ENCODE measurements at places on chromosomes 3 and 15.

- DNase-seq, result no peak
Observed at GRCh38 chr3:176032043-176032442, 1165.2 kb downstream of the TBL1XR1 start.

DNA sequence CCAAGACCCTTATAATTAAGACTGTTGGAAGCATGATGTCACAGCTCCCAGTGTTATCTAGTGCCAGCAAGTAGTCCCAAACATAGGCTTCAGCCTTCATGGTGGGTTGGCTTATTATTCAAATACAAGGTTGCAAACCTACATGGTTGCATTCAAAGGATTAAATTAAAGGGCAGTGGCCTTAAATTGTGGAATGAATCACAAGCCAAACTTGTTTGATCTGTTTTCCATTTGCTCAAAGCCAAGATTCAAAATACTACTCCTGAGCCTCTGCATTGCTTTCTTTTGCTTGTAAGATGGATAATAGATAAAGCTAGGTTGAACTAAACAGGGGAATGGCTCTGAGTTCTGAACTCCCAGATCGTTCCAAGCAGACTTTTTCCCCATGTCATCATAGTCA lies 52.4 kb upstream of the GNB4 start:
- DNase-seq, result no peak

- DNase-seq, result no peak
Observed at GRCh38 chr3:184712248-184713039, 580 bp upstream of the MAGEF1 start.

DNA sequence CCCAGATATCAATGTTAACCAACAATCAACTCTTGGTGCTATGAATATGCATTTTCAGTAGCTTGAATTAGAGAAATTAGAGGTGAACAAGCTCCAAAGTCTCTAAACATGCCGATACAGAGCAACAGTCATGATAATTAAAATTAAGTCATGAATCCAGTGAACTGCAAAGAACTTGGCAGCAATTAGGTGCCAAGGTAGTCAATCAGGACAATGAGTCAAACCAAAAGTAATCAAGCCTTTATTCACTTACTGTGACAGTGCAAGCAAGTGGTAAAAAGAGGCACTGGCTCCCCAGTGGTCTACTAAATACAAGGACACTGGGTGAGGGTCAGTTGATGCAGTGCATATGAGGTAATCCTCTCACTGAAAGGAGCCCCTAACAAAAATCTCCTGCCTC lies 1.8 kb downstream of the ZNF770 start:
- DNase-seq, result no peak

GRCh38 chr3:176120507-176120906 lies 1076.8 kb downstream of the TBL1XR1 start:
- no peak for DNase-seq

DNA sequence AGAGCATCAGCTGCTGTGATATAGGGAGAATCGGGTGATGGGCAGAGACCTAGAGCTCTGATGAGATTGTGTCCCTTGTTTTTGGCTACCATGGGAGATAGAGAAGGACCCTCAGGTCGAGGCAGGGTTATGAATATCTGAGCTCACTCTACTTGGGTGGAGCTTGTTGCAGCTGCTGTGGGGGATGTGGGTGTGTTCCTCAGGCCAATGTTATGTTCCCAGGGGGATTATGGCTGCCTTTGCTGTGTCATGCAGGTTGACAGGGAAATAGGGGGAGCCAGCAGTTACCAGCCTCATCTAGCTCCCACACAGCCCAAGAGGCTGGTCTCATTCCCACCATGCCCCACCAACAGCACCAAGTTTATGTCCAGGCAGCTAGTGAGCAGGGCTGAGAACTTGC lies 131.5 kb downstream of the TRIM42 start:
- no peak for DNase-seq

- no peak for DNase-seq
Observed at GRCh38 chr15:70036585-70037291, 61.0 kb downstream of the TLE3 start.

GRCh38 chr3:15451216-15452113 lies 24.1 kb downstream of the EAF1 start:
- DNase-seq, result no peak

GRCh38 chr3:39196671-39197356 lies 4.4 kb upstream of the XIRP1 start:
- peak; percentile 1 for DNase-seq

- no peak for DNase-seq
Observed at GRCh38 chr3:126656371-126657134, 1.6 kb upstream of the TXNRD3 start.

GRCh38 chr3:100150473-100150872 lies 36.2 kb upstream of the FILIP1L start:
- no peak for DNase-seq

DNA sequence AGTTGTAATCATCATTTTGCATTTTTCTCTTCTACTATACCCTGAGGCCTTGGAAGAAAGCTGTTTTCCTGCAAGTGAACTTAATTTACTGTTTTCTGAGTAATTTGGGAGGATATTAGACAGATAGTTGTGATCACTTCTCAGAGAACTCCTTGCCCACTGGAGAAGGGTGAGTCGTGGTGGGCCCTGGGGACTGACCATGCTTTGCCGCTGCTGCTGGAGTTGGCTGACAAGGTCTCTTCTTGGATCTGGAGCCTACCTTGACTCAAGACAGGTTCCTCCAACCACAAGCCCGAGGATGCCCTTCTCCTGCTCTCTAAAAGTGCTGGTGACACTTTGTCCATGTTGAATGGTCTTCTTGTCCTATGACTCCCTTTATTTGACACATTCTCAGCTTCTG lies 68.4 kb downstream of the KCNAB1 start:
- DNase-seq, result no peak

DNA sequence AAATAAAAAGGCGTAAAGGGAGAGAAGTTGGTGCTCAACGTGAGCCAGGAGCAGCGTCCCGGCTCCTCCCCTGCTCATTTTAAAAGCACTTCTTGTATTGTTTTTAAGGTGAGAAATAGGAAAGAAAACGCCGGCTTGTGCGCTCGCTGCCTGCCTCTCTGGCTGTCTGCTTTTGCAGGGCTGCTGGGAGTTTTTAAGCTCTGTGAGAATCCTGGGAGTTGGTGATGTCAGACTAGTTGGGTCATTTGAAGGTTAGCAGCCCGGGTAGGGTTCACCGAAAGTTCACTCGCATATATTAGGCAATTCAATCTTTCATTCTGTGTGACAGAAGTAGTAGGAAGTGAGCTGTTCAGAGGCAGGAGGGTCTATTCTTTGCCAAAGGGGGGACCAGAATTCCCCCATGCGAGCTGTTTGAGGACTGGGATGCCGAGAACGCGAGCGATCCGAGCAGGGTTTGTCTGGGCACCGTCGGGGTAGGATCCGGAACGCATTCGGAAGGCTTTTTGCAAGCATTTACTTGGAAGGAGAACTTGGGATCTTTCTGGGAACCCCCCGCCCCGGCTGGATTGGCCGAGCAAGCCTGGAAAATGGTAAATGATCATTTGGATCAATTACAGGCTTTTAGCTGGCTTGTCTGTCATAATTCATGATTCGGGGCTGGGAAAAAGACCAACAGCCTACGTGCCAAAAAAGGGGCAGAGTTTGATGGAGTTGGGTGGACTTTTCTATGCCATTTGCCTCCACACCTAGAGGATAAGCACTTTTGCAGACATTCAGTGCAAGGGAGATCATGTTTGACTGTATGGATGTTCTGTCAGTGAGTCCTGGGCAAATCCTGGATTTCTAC lies at the start of gene RARB:
Gene RARB (plus strand): TSS at position 322 of the 847 bp plus-strand sequence. CDS start 469 bp downstream, at position 791.
- DNase-seq, result no peak

GRCh38 chr3:141553055-141553454 lies 66.2 kb downstream of the RASA2 start:
- DNase-seq, result no peak

GRCh38 chr3:50876947-50877346 lies 202.2 kb downstream of the DOCK3 start:
- peak; percentile 10 for DNase-seq

DNA sequence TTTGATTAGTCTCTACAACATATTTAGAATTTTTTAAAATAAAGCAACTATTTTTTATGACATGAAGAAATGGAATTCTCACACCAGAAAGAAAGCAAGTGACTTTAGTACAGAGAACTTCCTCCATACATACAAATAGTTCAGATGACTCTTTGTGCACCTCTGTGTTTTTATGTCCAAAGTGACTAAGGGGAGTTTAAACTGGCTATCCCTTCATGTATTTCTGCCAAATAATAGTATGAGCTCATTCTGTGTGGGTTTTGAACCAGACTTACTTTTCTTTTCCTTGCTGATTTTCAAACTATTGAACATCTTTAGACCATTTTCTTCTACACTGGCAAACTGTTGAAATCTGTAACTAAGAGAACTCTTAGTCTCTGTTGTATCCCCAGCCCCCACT lies 196.3 kb downstream of the EPHA3 start:
- DNase-seq, result no peak

DNA sequence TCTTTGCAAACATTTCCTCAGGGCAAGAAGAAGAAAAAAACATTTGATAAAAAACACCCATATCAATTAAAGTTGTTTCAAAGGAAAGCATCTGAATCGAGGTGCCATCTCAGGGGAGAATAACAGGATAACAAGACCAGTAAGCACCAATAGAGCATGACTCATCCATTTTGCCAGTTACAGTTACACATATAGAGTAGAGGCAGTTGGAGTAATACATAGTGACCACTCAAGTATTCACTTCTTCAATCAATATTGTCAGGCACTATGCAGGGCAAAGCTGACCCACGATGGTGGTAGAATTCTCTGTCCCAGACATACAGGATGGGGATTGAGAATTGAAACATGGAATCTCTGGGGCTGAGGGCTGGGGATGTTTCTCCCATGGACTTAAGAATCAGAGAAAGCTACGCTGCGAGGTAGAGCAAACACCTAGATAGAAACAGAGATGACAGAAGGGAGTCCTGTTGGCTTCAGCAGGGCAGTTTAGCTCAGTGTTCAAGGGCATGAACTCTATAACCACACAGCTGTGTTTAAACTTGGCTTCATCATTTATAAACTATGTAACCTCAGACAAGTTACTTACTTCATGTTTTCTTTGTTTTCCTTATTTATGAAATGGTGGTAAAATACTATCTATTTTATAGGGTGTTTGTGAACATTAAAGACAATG lies 186.4 kb upstream of the NANOGP8 start:
- no peak for DNase-seq

- no peak for DNase-seq
Observed at GRCh38 chr3:193861012-193861411, 268.0 kb downstream of the OPA1 start.

DNA sequence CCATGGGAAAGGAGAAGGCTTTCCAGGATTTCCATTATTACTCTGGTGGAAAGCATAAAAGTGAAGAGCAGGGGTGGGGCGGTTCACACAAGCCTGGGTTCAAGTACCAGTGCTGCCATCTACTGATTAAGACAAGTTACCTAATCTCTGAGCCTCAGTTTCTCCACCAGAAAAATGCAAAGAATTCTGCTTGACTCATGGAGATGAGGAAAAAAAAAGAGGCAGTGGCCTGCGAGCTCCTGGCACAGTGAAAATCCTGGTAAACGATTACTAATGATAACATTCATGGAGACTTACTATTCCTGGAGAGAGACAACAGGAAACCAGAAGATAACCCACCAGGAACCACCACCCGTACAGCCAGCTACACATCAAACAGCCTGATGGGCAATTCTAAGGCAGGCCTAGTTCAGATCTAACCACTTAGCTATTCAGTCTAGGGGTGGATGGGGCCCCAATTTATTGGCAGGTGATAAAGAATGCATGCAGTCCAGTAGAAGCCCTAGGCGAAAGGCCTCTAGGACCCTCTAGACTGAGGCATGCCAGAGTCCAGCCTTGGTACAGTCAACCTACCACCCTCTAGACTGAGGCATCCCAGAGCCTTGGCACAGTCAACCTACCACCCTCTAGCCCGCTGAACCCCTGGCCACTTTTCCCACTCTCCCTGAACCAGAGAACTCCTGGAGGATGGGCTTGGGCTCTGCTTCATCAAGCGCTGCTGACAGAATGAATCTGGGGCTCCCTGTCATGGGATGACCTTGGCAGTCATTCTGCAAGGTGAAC lies 2.5 kb downstream of the AMOTL2 start:
- DNase-seq, result no peak

DNA sequence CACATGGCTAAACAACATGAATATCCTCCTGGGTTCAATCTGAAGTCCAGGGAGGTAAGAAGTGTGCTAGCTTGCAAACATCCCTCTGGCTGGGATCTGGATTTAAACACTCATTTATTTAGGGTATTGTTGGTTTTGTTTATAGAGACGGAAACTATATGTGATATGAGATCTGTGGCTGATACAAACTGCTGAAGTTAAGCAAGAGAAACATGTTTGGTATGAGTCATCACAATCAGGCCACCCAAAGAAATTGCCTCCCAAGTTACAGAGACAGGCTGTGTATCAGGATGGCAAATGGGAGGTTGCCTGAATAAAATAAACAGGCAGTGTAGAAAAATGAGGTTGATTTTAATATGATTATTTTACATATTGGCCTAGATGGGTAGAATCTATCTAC lies 562.1 kb downstream of the IGSF11 start:
- no peak for DNase-seq
